ENCODE measurements at places on chromosomes 12 and 14.

- no peak for DNase-seq
Observed at GRCh38 chr14:50740856-50741255, 72.8 kb upstream of the SAV1 start.

DNA sequence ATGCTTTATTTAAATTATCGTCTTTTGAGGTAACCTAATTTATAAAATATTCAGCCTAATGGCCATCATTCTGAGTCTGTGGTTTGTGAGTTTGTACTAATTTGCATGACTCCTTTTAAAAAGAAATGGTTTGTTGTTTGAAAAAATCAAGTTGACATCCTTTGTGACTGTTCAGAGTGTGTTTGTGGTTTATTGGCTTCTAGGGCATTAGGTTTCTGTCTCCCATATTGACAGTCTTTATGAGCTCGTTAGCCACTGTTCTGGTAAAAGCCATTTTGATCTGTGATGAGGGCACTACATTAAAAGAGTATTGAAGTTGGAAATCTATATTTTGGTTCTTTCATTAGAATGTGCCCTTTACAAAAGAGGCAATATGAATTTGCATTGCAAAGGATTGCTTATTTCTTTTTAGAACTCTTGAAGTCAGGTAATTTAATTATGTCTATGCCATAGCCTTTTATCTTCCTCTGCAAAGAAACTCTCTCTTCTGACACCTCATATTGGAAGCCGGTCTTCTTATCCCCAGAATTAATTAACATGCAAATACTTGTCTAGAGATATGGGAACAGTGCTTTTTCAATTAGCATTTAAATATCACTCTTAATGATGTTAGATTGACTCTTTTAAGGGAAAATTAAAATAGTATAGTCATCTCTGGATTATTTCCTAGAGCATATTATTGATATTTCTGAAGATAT, 95.0 kb downstream of the CRADD start:
- no peak for DNase-seq

DNA sequence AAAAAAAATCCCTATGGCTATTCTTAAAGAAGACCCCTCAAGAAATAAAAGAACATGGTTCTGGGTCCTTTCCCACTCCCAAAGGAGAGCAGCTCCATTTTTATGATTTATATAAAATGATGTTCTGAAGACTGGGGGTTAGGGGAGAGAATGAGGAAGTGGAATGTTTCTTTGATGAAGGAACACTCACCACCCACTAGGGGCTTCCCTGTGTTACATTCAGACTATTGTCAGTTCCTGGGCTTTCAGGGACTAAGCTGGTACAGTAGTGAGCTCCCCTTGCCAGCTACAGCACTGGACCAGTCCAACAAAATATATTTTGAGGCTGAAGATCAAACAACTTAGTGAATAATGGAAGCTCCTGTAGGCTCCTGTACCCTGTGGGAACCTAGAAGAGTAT, 98.9 kb downstream of the HMGA2 start:
- DNase-seq = peak; percentile 43

GRCh38 chr14:29829851-29830250, 97.8 kb downstream of the PRKD1 start:
- no peak for DNase-seq

DNA sequence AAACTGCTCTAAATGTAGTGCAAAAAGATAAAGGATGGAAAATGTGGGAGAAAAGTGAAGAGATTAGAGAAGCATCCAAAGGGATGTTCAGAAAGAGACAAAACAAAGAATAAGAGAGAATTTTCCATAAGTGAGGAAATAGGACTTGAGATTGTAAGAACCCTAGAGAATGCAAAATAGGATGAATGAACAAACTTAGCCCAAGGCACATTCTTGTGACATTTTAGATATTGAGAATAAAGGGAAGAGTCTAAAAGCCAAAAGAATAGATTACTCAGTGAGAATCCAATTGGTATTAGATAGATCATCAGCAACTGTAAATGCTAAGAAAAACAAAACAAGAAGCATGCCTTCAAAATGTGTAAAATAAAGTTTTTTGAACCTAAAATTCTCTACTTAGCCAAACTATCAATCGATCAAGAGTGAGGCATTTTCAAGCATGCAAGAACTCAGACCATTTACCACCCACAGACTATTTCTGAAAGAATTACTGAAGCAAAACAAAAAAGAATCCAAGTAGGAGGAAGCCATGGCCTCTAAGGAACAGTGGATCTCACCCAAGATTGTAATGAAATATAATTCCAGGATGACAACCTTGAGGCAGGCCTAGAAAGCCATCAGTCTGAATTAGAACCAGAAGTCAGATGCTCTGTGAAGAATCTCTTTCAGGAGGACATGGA, 33.5 kb downstream of the DYRK2 start:
- no peak for DNase-seq

GRCh38 chr14:81401420-81402122, 1.4 kb upstream of the STON2 start:
- DNase-seq = peak; percentile 91

DNA sequence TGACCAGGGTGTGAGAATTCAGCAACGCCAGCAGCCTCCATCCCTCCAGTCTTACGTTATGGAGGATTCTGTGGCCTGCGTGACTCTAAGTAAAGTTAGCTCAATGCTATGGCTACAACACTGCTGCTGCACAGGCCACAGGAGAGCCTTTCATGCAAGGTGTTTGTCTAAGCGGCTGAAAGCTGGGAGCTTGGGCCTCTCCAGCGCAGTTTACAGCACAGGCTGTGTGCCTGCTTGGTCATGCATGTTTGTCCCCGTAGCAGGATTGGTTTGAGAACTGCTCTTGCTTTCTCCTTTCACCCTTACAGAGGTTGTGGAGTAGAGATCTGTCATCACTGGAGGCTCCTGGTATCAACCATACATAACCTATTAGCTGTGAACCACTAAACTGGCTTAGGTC, 113.1 kb upstream of the TMCC3 start:
- no peak for DNase-seq

DNA sequence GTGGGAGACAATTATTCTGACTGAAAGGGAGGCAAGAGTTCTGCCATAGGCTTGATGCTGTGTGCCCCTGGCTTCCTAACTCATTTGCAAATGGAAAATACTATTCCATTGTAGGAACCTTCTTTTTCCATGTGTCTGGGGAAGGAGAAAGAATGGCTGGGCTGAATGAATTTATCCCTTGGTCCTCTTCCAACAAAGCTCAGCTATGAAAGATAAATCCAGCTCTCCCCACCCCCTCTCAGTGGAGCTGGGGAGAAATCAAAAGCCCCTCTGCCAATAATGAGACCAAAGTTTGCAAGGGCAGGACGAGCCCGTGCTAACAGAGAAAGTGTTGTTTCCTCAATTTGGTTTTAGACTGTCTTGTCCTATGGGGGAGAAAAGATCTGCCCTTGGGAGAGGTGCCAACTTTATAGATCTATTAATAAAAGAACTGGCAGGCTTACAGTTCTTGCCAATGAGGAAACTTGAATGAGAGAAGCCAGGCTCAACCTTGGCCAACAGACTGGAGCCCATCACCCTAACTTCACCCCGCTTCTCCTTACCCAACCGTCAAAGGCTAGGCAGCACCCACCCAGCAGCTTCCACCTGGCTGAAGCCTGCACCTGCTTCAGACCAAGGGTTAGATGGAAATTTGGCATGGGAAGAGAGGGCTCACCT, 8.9 kb upstream of the TCL1B start:
- no peak for DNase-seq

DNA sequence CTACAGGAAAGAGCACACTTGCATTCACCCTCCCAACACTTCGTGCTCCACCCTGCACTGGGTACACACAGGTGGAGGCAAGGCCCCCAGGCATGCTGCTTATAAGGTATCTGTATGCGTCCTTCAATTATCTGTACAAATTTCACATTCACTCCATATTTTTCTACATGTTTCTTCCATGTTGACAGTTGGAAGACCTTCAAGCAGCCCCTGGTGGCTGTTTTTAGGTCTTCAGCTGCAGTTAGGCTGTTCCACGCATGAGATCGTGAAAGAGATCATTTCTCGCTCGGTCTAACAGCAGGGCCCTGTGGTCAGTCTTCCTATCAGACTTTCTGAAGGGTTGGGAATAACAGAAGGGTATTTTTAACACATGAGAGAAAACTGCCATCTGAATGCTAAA, 47.1 kb downstream of the PLXNC1 start:
- DNase-seq = peak; percentile 23

DNA sequence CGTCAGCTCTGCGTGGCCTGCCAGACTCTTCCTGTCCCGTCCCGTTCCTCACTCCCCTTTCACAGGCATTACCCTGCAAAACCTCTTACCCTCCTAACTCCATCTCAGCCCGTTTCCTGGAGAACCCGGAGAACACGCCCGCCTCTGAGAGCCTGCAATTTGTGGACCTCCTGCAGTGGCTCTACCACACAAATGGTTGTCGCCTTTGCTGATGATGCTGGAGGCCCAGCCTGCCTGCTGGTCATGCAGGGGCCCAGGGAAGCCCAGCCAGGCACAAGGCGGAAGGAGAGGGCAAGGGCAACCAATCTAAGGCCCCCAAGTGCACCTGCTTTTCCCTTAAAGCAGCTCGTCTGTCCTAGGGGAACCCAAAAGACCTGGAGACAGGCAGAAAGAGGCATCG, 22.5 kb downstream of the RFLNA start:
- no peak for DNase-seq

GRCh38 chr12:132186208-132186856, 42.1 kb downstream of the NOC4L start:
- peak; percentile 6 for DNase-seq

DNA sequence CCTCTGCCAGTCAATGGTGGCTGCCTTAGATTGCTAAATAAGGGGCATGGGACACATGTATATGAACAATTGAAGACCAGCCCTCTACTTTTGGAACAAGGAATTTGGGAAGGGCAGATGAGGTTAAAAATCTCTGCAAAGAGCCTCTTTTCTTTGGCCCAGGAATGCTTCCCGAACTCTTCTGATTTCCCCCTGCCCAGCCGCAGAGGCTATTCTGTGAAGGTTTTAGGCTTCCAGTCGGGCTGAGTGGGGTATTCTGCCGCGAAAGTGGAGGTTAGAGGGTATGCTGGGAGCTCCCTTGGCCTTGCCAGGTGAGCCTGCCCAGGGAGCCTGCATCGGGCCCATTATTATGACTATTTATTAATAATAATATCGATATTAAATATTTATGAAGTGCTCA, 1.2 kb downstream of the POU6F1 start:
- no peak for DNase-seq

DNA sequence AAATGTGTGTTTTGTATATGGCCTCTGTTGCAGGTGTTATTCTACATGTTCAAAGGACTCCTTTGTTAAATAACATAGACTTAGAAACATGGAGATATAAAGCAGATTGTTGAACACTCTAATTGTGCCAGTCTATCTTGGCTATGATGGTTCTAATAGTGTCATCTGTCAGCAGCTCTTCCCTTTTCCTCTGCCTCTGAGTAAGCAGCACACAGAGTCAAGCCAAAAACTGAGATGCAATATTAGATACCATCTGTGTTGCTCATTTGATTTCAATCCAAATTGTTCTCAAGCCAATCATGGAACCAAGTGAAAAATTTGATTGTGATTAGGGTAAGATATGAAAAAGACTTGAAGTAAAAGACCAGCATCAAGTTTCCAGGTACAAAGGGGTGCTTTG, 871.1 kb upstream of the MGAT4C start:
- no peak for DNase-seq

- no peak for DNase-seq
Observed at GRCh38 chr12:41361738-41362137, 173.6 kb downstream of the PDZRN4 start.

Data from suppressor macrophage (primary cell).